ENCODE measurements at places on chromosomes 4 and X.

DNA sequence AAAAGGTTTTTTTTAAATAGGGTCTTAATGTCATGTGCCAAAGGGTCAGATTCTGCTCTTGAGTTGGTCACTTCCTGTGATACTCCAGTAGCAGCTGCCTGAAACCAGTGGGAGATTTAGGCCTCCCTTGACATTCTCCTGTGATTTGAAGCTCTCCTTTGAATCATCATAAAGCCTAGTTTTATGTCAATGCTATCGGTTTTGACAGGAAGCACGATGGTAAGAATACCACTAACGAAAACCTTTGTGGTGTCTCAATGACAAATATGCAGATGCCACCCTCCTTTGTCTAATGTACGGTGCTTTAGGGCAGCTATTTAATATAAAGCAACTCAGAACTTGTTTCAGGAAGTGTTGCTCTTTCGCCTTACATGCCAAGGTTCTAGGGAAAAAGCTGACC lies 44.2 kb downstream of the CCNI start:
- DNase-seq, result no peak

DNA sequence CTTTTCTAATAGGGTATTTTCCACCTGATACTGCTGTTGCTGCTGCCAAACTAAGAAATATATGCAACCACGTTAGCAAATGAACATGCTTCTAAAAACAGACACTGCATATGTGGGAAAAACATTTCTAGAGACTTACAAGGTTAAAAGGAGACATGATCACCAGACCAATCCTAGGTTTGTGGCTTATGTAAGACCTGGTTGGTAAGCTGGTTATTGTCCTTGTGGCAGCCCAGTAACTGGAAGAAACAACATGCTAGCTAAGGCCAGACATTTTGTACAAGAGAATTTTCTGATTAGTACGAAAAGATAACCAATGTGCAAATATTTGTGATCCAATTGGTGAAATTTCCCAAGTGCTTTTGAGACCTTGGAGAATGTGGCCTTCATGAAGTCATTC lies 112.0 kb downstream of the AFF2 start:
- DNase-seq, result no peak

DNA sequence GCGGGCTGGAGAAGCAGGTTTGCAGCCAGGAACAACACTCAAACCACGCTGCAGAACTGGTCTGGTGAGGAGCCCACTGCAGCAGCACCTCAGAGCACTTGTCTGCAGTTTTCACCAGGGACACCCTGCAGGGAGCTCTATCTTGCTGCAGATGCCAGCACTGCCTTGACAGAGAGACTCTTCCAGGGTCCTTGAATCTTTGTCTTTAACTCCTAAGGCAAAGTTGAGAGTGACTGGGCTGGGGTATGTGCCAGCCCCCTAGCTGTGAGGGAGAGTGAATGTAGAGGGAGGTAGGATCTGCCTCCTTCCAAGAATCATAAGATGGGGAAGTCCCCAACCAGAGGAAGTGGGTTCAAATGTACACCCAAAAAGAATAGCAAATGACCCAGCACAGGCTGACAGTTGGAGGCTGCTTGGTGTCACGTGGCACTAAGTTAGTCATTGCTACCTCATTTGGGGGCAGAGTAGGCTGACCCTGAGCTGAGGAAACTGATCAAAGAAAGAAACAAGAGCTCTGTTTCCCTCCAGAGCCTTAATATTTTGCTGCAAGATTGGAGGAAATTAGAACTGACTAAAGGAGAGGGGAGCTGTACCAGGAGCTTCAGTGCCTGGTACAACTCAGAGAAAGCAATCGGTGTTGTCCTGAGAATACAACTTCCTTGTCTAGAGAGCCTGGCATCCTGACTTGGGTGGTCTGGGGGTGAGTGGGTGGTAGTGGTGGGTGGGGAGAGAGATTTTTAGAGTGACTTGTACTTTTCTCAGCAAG lies 28.2 kb upstream of the HUWE1 start:
- DNase-seq, result no peak

DNA sequence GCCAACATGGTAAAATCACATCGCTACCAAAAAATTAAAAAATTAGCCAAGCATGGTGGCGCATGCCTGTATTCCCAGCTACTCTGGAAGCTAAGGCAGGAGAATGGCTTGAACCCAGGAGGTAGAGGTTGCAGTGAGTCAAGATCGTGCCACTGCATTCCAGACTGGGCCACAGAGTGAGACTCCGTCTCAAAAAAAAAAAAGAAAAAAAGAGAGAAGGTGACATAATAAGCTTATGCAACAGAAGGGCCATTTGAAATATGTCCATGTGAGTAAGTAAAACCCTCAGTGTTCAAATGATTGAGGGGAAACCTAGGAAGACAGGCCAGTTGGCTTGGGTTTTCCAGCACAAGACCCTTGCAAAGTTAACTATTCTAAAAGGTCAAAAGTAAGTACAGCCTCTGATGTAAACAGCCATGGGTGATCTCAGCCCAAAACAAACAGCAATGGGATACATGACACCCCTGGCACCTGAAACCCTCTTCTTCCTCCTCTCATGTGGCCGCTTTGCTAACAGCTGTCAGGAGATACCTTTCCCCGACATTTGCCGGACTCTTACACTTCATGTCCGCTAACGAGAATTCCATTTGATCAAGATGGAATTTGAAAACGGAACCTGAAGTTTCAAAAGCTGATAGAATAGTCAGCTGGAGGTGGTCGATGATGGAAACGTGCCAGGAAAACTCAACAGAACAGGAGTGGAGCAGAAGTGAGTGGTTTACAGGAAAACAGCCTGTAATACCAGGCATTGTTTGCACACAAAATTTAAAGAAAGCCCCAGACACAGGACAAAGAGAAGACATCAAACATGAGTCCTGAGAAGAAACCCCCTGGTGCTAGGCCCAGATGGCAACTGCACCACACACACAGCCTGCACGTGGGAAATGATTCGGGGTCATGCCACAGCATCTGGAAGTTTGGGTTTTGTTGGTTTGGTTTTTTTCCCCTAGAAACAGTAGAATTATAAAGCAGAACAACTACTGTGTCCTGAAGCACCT lies 93.0 kb upstream of the STS start:
- DNase-seq, result no peak

DNA sequence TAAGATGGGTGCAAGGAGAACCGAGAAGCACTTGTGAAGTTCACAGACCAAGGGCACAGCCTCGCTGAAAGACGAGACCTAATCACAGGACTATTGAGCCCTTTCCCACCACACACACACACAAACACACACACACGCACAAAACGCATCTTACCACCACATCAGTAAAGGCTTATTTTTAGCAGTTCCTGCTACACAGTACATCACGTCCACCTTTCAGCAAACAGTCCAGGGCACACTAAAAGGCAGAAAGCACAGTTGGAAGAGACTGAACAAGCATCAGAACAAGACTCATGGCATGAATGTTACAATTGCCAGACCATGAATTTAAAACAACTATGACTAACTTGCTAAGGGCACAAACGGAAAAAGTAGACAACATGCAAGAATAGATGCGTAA lies 83.6 kb upstream of the MAPK10 start:
- no peak for DNase-seq

DNA sequence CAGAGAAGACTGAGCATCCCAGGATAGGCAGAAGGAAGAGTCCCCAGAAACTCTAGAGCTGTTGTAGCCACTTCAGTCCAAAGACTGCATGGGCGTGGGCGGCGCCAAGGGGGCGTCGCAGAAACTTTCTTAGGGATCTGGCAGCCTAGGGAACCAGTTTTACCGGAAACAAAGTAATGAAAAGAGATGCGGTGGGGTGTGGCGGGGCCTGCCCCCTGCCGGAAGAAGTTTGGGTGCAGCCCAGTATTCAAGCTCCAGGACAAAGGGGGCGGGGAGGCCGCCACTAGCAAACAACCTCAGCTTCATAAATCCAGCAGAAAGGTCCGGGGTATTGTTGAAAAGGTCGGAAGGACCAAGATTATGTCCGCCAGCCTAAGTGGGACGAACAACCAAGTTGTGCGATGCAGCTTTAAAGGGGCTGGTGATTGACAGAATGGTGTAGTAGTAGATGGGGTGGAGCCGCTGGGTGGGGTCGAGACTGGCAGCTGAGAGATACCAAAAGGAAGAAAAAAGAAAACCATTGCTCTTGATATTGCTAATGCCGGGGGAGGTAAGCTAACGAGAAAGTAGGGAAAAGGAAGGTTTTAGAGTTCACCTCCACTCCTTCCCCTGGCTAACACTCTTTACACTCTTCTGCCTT lies 190.5 kb downstream of the RRAGB start:
- peak; percentile 83 for DNase-seq

DNA sequence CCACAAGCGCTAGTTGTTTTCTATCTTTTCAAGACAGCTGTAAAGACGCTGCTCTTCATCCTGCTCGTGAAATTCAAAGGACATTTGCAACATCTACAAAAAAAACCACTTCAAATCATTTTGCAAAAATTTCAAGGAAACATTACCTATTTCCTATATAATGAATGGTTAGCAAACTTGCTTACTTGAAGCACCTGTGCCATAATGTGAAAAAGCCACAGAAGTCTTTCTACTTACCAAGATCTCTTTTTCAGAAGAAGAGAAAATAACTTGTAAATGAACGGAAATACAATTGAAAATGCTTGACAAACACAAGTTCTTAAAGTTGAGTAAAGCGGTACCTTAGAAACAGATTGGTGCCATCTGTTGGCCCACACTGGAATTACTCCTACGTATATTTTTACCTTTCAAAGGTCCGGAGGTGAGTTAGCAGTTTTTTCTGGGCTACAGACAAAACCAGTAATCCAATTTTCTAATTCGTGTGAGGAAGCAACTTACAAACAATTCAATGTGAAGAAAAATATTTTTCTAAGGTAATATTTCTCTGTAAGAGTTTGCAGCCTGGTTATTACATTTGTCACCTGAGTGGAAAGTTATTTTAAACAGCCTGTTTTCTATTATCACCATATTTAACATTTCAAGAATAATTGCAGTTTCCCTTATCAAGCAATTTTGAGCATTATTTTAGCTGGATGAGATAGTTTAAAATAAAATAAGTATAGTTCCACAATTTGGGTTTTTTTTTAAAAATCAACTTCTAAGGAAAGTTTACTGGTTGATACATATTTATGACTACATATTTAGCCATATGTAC lies at the start of gene TLR6:
Gene TLR6, minus strand, starts transcription at position 294 of the 814 bp plus-strand sequence. CDS start 27,344 bp downstream, outside the sequence.
- DNase-seq, result no peak

DNA sequence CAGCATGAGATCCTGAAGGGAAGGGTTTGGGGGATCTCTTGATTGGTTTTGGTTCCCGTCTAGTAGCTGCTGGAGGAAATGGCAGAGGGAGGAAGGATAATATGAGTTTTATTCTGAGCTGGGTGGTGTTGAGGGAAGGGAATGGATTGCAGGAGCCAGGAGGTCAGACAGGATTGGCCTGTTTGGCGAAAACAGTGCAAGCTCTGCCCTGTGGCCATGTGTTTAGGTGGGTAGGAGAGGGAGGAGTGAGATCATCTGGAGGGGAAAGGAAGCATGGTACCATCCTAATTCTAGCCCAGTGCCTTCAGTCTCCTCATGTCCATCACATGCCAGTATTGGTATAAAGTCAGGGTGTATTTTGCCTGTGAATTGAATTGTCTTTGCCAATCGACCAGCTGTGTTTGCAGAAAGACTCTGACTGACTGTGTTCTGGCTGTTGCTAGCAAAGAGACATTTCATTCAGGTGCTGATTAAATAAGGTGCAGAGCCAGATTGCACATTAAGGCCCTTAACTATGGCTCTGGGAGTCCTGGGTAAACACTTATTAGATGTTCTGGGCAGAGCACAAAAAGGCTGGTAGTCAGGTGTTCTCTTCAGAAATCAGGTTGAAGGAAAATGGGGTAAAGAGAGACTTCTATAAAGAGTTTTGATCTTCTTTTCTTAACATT lies 10.0 kb downstream of the TMEM164 start:
- DNase-seq, result no peak

DNA sequence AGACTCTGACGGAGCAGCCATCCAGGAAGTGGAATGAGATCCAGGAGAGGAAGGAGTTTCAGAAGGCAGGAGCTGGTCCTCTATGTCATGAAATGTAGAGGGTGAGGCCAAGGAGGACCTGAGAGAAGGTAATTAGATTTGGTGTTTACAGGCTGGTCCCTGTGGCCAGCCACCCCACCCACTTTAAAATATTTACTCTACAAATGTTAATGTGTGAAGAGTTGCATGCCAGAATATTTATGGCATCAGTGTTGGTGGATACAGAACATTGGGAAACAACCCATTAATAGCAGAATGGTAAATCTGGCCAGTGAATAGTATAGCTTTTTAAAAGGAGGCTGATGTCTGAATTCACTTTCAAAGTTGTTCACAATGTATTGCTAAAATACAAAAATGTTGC lies 17.6 kb downstream of the TMEM164 start:
- no peak for DNase-seq

GRCh38 chr4:2927696-2928075 lies 35.5 kb downstream of the NOP14 start:
- peak; percentile 69 for DNase-seq

DNA sequence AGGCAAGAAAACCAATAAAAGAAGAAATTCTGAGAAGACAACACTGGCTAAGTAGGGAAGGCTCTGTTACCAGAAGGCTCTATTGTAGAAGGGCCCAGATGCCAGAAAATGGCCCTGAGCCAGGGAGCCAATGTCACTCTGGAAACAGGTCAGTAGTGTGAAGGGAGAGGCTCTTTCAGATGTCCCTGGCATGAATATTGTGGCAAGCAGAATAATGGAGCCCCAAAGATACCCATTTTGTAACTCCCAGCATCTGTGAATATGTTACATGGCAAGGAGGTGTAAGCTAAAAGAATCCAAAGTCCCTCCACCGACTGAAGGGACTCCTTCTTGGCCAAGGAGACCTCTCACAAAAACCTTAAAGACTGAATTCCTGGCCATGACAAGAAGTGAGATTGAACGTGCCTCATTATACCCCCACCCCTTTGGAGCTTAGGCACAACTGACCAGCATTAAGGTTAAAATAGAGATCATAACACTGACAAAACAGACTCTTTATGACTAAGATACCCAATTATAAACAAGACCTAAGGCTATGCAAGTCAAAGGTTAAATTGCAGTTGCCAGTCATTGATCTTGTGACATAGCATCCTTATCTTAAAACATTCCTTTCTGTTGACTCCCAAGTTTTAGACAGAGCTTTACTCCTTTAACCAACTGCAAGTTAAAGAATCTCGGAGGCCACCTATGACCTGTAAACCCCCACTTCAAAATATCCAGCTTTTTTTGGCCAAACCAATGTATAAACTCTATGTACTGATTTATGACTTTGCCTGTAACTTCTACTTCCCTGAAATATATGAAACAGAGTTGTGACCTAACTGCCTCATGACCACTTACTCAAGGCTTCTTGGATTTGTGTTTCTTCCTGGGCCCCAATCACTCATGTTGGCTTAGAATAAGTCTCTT lies 42.2 kb upstream of the SMIM10 start:
- no peak for DNase-seq

DNA sequence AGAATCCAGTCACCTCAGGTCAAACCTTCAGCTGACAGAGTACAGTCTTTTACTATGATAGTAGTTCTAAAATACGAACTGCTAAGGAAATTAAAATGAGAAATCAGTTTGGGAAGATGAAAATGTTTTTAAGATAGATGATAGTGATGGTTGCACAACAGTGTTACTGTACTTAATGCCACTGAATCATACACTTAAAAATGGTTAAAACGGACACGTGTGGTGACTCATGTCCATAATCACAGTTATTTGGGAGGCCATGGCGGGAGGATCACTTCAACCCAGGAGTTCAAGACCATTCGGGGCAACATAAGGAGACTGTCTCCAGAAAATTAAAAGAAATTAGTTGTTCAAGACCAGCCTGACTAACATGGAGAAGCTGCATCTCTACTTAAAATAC lies 41.4 kb downstream of the ABHD18 start:
- DNase-seq, result no peak
